ENCODE measurements at places on chromosomes 6 and 20. TPM values are rescaled to one million over a fixed set of nuclear protein-coding genes. Genes with fewer than 3 reads are reported as not detected.

Gene PSORS1C2
- total RNA-seq, result not detected

DNA sequence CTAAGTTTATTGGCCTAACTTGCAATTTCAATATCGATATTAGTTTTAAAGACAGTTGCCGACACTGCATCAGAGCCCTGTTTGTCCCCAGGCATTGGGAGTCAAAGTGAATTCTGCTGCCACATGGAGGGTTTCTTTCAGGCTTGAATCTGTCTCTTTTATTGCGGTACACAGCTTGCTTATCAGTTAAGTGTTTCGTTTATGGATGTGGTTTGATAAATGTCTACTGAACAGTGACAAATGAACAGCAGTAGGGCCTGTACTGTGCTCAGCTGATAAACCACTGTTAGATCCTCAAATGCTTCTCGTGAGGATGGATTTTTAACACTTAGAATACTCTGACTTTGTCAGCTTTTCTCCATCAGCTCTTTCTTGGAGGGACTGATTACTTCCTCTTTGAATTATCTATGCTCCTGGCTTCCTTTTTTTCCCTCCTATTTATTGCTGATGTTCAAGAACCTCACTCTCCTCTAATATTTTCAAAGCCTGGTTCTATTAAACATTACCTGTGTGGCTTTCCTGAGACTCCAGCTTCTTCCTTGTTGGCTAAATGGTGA, 240.8 kb downstream of the PLCB1 start:
- no peak overlapping the region for H3K4me3 ChIP-seq
- no peak for DNase-seq
- H3K27me3 ChIP-seq, result no peaks in the 10 kb centered on the region
- no peaks in the 10 kb centered on the region for H3K36me3 ChIP-seq
- H3K4me1 ChIP-seq, result no peaks in the 10 kb centered on the region

Gene TGM3
- 0.32 TPM for total RNA-seq

DNA sequence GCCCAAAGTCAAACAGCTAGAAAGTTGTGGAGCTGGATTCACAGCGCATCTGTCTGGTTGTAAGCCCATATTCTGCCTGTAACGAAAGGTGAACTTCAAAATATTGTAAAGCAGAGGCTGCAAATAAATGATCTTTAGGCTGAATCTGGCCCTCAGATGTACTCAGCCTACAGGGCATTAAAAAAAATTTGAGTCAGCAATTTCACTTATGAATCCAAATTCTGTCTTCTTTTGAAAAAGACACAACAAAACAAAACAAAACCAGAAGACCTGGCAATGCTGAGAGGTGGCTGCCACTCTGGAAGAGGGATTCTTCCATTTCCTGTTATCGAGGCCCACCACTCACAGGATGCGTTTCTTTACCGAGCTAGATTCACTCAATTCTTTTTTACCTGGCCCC, 7.1 kb downstream of the LAMA4 start:
- peak overlapping the region; percentile 9 for H3K4me3 ChIP-seq
- peak overlapping the region; percentile 2 for H3K27ac ChIP-seq
- no peaks in the 10 kb centered on the region for H3K36me3 ChIP-seq
- peaks cover 35% of the 10 kb centered on the region for H3K4me1 ChIP-seq
- no peak for DNase-seq

- peak overlapping the region; percentile 47 for H3K27ac ChIP-seq
- H3K36me3 ChIP-seq, result no peaks in the 10 kb centered on the region
- H3K27me3 ChIP-seq, result no peaks in the 10 kb centered on the region
Observed at GRCh38 chr6:408599-409102, 17.1 kb downstream of the IRF4 start.

DNA sequence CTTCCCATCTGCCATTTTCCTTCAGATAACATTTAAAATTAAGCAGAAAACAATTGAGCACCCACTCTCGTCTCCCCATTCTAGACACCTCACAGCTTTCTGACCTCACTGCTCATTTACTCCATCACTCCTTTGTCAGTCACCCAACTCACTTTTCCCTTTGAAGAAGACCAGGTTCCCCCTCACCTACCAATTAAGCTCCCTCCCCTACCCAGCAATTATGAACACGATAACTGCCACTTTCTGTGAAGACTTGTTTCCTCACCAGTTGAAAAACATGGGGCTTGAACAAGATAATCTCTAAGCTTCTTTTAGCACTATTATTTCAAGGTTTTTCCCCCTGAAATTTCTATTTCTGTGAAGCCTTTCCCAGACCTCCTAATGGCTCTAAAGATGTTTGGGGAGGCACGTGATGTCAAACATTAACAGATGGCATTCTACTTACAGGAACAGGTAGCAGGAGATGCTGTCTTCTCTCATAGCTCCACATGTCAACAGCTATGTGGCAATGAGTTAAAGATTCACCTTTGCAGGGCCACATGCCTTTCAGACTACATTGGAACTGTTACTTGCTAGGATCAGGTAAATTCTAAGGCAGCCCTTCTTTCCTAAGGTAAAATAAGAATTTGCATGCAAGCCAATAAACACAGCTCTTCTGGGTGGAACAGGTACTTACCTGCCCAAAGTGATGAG, 24.8 kb upstream of the SLA2 start:
- H3K36me3 ChIP-seq, result peaks cover 35% of the 10 kb centered on the region
- H3K4me1 ChIP-seq, result no peaks in the 10 kb centered on the region
- DNase-seq, result no peak
- H3K27ac ChIP-seq, result no peak overlapping the region
- H3K4me3 ChIP-seq, result no peak overlapping the region

DNA sequence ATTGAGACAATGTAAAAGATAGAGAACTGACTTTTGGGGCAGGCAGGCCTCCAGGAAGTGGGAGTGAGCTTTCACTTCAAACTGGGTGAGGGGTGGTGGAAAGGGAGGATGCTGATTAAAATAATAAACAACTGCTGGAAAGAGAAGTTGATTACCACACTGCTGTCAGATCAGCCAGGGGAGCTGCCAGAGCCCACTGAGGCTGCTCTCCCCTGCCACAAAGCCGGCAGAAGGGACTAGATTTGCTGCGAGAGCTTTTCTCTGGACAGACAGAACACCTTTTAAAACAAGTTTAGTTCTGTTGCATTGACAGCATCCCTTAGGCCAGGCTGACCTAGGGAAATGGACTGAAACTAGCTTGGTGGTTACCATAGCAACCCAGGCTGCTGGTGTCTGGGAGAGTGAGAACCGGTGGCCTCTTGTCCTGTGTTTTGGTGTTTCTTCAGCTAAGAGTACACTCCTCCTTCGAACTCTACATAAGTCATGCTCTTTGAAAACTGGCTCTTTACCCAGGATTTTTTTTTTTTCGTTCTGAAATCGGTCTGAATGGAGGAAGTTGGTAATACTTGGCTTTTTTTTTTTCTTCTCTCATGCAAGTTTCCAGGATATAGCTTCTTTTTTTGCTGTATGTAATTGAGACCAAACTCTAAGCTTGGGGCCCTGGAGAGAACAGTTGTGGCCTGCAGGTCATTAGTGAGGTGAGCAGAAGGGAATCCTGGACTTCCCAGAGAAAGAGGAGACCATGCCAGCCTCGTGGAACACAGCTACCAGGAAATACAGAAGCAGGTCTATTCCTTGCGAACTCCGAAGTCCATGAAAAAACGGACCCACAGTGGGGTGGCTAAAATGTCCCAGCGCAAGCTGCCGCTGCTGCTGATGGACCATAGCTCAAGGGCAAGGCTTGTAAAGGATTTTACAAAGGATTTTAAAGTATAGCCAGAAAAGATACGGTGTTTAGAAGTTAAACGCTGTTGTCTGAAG, 374.4 kb downstream of the UTRN start:
- H3K4me3 ChIP-seq, result peak overlapping the region; percentile 17
- H3K27me3 ChIP-seq, result no peaks in the 10 kb centered on the region
- H3K4me1 ChIP-seq, result peaks cover 19% of the 10 kb centered on the region
- no peak for DNase-seq
- H3K27ac ChIP-seq, result peak overlapping the region; percentile 42

GRCh38 chr20:32762754-32763201, 593 bp downstream of the DNMT3B start:
- peaks cover 17% of the 10 kb centered on the region for H3K4me1 ChIP-seq
- peak overlapping the region; percentile 78 for H3K4me3 ChIP-seq
- no peaks in the 10 kb centered on the region for H3K36me3 ChIP-seq
- H3K27ac ChIP-seq, result no peak overlapping the region
- H3K27me3 ChIP-seq, result no peaks in the 10 kb centered on the region

GRCh38 chr20:36333841-36334240, 27.7 kb downstream of the DLGAP4 start:
- no peak overlapping the region for H3K27ac ChIP-seq
- DNase-seq, result no peak
- H3K4me1 ChIP-seq, result no peaks in the 10 kb centered on the region
- H3K4me3 ChIP-seq, result no peak overlapping the region

Gene FILIP1
- total RNA-seq, result 17.4 TPM

DNA sequence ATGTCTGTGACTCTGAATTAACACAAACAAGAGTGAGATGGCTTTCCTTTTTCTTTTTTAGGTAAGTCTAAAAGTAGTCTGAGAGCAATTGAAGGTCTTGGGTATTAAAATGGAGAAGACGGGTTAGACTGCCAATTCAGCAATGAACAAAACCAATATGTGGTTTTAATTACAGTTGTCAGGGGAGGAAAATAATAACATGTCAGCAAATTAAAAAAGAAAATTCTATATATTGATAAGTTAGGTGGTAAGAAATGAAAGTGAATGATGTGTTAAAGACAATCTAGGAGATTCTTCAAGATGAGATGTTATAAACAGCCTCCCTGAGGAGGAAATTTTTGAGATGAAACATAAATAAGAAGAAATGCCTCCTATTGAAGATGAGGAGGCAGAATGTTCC, 150.6 kb upstream of the HSF2 start:
- H3K27ac ChIP-seq, result no peak overlapping the region
- DNase-seq, result no peak
- H3K27me3 ChIP-seq, result no peaks in the 10 kb centered on the region

DNA sequence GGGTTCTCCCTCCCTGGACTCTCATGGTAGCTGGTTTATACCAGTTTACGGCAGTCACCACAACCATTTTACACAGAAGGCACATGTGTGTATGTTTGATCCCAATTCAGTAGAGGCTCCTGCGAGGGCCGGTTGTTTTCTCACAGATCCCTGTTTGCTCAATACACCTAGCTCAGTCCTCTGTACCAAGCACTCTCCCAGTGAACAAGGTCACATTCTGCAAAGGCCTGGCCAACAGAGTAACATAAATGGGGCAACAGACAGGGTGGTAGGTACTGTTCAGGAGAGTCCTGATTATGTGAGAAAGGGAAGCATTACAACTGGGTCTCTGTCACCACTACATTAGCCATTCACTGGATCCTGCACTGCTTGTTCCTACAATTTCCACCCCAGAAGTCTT, 84.4 kb downstream of the ELOVL5 start:
- no peak overlapping the region for H3K27ac ChIP-seq
- no peaks in the 10 kb centered on the region for H3K4me1 ChIP-seq
- DNase-seq, result no peak
- no peaks in the 10 kb centered on the region for H3K27me3 ChIP-seq
- H3K36me3 ChIP-seq, result peaks cover 71% of the 10 kb centered on the region

Gene WFDC5
- 1.6 TPM for total RNA-seq

- no peaks in the 10 kb centered on the region for H3K27me3 ChIP-seq
- H3K4me3 ChIP-seq, result no peak overlapping the region
- H3K27ac ChIP-seq, result peak overlapping the region; percentile 46
Observed at GRCh38 chr20:44069203-44070011, 117.6 kb downstream of the JPH2 start.

GRCh38 chr20:40942006-40942405, 86.6 kb upstream of the TOP1 start:
- DNase-seq, result no peak
- no peaks in the 10 kb centered on the region for H3K27me3 ChIP-seq
- no peaks in the 10 kb centered on the region for H3K36me3 ChIP-seq
- H3K4me1 ChIP-seq, result no peaks in the 10 kb centered on the region

DNA sequence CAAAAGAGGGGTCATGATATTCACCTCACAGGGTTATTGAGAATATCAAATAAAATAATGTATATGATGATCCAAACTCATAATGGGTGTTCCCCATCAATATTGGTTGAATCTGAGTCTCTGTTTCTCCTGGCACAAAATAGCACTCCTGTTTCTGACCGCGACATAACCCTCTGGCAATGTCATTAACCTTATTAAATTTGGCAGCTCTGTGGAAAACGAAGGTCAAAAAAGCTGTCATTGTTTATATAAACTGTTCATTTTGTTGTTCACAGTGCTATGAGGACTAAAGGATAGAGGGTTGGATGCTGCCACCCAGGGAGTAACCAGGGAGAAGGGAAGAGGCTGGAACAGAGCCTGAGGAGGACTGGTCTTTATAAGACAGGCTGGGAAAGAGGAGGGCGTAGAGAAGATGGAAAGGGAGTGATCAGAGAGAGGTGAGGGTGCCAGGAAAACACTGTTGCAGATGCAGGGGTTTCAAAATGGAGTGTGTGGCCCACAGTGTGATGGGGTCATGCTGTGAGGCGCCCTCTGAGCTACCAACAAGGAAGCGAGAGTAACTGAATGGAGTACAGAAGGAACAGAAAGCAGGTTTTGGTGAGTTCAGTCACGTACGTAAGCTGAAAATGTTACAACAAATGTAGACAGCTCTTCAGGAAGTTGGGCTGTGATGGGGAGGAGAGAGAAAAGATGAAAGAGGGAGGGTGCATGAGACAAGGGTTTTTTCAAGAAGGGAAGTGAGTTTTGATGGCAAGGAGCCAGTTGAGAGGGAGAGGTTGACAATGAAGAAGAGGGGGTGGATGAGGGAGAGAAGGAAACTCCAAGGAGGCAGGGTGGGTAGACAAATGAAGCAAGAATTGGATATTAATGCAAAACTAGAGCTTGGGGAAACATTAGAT, 251.6 kb upstream of the TAB2 start:
- H3K4me3 ChIP-seq, result no peak overlapping the region
- H3K27me3 ChIP-seq, result no peaks in the 10 kb centered on the region
- peaks cover 19% of the 10 kb centered on the region for H3K4me1 ChIP-seq
- DNase-seq, result no peak

Gene FRK
- 7.4 TPM for total RNA-seq

- H3K27me3 ChIP-seq, result no peaks in the 10 kb centered on the region
- H3K4me3 ChIP-seq, result no peak overlapping the region
- no peak for DNase-seq
- H3K4me1 ChIP-seq, result peaks cover 5% of the 10 kb centered on the region
- H3K27ac ChIP-seq, result no peak overlapping the region
Observed at GRCh38 chr6:157812425-157813171, 10.4 kb upstream of the SNX9 start.

Gene PPP1R16B
- 13.0 TPM for total RNA-seq

Gene B3GALT4
- total RNA-seq, result 19.6 TPM

Gene WASF1
- total RNA-seq, result 4.3 TPM

DNA sequence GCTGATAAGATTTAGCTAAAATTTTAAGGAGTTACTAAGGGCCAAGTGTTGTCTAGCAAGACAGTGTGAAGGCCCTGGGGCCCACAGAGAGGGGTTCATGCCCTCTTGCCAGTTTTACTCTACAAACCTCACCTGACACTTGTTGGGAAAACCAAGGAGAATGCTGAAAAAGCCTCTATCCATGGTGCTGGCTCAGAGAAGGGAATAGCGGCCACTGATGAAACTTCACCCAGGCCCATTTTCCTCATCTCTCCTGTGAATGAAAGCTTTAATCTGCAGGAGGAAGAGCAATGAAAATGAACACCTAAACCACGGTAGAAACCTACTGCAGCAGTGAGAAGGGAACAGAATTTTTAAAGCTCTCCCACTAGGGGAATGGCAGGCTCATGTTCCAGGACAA, 317.3 kb upstream of the CNR1 start:
- no peaks in the 10 kb centered on the region for H3K4me1 ChIP-seq
- no peak overlapping the region for H3K4me3 ChIP-seq
- H3K27me3 ChIP-seq, result no peaks in the 10 kb centered on the region
- H3K27ac ChIP-seq, result no peak overlapping the region
